NCI-H524 (cell line): ENCODE measurements at places on chromosomes 1 and 21.

- DNase-seq, result no peak
Observed at GRCh38 chr1:77228836-77229235, 9.6 kb upstream of the PIGK start.

DNA sequence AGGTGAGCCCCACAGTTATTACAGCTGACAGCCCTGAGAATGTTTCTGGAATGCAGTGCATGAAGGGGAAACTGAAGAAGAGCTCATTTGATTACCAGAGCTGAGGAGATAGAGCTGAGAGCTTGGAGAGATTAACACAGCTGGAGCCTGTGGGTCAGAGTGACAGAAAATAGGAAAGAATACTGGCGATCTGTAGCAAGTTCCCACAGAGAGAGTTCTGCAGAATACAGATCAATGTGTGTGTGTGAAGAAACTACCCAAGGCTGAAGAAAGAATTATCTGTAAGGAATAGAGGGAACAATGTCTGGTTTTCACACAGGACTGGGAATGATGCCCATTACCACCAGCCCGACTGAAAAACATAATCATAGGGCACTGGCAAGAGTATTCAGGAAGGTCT lies 103.6 kb upstream of the SNX7 start:
- DNase-seq, result no peak

- peak; percentile 66 for DNase-seq
Observed at GRCh38 chr1:174491606-174492005, 43.8 kb downstream of the GPR52 start.

- DNase-seq, result no peak
Observed at GRCh38 chr1:172622541-172622940, 36.4 kb upstream of the FASLG start.

DNA sequence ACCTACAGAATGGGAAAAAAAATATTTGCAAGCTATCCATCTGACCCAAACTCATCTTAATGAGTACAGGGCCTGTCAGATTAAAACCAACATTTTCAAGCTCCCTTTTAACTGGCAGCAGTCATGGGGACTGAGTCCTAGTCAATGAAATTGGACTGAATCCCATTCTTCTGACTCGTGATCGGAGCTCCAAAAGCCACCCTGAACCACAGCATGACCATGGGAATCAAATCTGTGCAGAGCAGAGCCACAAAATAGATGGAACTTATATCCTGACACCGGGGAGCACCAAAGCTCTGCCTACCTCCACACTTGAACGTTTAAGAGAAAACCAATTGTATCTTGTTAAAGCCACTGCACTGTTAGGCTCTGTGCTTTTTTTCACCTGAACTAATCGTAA lies 5.0 kb upstream of the RWDD3 start:
- no peak for DNase-seq

DNA sequence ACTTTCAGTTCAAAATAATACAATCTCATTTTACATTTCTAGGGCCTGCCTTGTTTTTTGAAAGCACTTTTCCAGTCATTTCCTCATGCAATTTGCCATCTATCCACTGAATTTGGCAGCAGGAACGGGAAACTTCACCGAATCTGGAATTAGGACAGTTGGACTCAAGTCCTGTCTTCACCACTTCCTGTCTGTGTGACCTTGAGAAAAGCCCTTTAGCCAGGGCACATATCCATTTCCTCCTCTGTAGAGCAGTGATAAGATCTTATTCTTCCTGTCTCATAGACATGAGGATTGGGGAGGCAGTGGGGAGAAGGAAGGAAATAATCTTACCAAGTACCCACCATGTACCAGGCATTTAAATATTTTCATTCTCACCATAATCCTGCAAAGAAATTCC lies 12.0 kb downstream of the VAV3 start:
- DNase-seq, result no peak

DNA sequence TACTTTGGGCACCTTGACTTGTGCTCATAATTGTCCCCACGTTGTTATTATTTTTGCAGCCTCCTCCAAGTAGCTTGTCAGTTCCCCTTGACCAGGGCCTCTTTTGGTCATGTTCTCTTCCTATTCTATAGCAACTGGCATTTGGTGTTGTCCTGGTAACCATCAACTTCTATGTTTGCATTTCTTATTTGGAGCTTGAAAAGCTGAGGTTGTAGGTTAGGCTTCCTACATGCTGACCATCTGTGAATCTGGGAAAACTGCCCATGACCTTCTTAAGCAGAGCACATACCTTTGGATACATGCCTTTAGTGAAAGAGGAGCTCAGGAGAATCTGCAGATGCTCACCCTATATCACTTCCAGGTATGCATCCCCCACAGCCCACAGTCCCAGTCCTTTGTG lies 160.8 kb downstream of the HHAT start:
- no peak for DNase-seq

DNA sequence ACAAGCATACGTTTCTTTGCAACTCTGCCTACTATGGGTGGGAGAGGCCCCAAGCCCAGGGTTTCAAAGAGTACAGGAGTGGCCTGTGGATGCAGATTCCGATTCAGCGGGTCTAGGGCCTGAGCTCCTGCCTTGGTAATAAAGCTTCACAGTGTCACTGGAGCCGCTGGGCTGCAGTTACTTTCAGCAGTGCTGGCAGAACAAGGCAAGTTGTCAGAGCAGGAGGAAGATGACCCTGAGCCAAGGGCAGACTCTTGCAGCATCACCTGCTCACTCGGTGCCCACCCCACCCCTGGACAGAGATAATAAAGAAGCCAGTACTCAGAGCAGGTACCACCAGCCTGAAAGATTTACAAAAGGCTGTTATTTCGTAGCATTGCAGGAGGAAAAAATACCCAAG lies 8.0 kb upstream of the RAP1GAP start:
- DNase-seq, result no peak

DNA sequence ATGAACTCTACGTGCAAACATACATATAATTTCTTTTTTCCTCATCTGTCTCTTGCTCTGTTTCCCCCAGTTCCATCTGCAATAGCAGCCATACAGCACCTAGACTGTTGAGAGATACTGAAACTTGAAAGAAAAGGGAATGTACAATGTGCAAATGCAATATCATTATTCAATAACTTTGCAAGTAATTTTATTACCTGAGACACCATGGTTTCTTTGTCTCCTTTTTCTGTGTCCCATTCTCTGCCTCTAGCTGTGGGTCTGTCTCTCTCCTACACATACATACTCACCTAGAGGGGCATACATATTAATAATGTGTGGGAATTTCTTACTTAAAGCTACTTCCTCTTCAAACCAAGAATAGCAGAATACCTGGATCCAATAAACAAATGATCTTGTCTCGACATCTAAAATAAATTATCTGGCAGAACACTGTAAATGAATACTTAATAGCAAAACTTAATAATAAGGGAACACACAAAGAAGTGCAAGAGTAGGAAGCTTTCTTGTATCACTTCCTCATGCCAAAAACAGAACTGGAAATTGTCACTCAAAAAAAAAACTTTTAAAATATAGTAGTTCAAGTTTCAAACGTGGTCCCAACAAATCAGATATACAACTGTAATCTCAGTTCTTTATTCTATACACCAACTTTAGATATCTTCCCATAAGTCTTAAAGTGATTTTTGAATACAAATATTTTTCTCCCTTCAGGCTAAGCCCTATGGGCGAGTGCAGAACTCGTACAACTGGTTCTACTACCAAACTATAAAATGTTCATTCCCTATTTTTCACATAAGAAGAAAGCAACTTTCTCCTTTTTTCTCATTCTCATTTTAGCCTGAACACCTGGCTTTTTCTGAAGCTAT lies 194.6 kb downstream of the NRIP1 start:
- DNase-seq, result no peak

DNA sequence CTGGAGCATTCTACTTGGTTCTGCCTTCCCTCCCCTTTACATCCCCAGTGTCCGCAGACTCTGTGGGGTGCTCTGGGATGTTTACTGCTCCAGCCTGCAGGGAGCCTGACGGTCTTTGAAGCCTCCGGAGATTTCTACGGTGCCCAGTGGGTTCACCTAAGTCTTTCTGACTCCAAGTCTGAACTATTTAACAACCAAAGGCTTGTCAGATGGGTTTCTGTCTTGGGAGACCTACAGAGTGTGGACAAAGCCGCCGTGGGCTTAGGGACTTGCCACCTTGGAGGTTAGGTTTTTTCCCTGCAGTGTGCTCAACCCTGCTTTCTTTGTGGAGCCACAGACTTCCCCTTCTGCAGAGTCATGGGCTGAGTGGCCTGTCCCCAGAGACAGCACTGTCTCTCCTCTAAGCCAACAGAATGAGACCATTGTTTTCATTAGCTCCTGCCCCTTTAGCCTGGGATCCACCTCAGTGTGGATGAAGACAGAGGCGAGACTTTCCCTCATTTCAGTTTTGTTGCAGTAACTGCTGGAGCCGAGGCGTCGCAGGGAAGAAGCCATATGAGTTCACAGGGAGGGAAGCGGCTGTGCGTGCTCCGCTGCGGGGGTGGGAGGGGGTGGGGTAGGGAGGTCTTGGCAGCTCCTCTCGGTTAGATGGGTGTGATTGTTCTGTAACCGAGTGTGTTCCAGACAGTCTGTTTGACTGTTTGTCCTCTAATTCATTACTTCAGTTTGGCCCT lies 120.7 kb downstream of the CNIH3 start:
- DNase-seq, result no peak

- no peak for DNase-seq
Observed at GRCh38 chr1:25543005-25543424, 391 bp upstream of the LDLRAP1 start.

DNA sequence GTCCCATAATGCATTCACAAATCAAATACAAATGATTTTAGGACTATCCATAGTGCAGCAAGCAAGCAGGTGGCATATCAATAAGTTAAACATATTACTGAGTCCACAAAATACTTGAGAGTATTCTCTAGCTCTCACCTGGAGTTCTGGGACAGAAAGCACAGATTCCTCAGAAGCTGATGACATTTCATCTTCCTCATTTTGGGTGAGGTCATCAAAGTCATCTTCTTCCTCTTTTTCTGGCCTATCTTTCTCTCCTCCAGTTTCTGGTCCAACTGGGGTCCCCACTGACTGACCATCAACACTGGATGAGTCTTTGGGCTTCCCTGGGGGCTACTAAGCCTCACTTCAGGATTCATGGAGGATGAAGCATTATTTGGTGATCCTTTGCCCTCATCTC lies 38.9 kb downstream of the YY1AP1 start:
- DNase-seq, result no peak

DNA sequence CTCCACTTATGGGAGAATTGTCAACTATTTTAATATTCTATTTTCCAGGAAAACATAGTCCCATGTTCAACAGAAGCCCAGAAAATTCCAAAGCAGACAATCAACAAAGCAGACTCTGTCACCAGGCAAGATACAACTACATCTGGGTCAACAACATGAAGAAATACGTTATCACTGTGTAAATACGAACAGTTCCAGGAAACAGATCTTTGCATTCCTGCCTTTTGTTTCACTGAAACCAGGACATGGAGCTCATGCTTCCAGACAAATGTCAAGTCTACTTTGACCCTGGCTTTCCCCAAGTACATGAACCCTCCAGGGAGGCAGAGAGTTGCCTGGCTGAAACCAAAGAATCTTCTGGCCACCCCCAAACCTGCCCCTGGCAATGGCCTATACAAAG lies 106.7 kb downstream of the SETD4 start:
- DNase-seq, result no peak

DNA sequence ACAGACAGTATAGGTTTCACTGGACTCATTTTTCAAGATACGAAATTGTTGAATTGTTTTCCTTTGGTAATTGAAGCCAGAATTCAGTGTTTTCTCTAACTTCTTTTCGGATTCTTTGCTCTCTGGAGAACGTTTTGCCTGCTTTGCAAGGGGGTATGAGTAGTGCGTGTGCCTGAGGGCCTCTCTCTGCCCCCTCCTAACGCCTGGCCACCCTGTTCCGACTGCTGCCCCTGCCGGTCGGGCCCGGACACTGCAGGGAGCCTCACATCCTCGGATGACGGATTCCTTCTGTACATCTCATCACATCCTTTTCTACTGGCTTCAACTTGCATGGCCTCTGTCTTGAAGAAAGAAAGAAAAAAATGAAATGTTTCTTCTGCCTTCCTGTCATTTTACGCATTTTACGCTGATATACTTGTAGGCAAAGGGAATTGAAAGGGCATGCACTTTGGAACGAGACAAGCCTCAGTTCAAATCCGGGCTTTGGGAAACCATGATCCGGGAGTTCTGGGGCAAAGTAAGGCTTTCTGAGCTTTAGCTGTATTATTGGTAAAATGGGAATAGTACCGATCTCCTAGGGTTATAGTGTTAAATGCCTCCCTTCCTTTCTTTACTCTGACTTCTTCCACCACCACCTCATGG lies 65.1 kb downstream of the DISC1 start:
- DNase-seq, result peak; percentile 31

DNA sequence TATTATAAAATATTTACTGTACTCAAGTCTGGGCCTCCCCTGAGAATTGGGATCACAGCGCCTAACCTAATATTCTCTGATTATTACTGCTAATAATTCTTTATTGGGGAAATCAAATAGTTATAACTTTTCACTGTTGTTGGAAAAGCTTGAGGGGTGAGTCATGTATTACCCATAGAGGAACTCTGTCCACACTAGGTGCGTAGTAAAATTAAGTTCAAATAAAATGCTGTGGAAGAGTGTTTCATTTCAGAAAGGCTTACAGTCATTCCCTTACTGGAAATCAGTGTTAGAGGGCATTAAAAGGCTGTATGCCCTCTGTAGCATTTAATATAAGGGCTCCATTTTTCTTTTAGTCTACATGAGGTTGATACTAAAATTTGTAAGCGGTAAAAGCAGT lies 135.0 kb upstream of the NFIA start:
- no peak for DNase-seq

DNA sequence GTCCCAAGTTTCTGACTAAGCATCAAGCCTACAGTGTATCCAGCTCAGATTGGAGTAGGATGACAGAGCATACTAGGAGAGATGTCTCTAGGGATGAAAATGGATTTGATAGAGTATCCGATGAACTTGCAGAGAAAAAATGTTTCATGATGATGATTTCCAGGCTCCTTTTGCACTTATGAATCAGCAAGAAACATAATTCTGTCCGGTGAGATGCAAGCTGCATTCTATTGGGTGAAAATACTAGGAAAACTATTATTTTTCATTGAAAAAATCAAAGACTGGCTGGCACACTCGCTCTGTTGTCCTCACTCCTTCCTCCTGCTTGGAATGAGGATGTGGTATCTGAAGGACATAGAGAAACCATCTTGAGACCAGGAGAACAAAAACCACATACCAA lies 35.4 kb upstream of the RAB3GAP2 start:
- DNase-seq, result no peak

DNA sequence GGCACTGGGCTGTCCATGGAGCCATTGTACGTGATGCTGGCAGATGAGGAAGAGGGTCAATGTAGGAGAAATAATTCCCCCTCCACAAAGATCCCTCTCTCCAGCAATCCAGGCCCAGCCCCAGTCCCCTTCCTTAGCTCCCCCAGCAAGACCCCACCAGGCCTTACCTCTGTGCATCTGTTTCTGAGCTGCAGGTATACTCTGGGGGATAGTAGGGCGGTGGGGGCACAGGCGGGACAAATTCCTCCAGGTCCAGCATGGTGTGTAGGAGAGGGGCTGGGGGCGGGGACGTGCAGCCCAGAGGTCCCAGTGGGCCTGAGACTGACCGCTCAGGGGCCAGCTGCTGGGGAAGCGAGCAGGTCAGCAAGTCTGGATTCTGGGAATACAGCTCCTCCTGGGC lies 3.7 kb downstream of the ENTREP3 start:
- no peak for DNase-seq
